H1 (cell line): ENCODE measurements at places on chromosomes 1 and 21. TPM values are rescaled to one million over a fixed set of nuclear protein-coding genes. Genes with fewer than 3 reads are reported as not detected.

GRCh38 chr1:198480876-198481275 lies 59.6 kb downstream of the ATP6V1G3 start:
- no peak for DNase-seq

DNA sequence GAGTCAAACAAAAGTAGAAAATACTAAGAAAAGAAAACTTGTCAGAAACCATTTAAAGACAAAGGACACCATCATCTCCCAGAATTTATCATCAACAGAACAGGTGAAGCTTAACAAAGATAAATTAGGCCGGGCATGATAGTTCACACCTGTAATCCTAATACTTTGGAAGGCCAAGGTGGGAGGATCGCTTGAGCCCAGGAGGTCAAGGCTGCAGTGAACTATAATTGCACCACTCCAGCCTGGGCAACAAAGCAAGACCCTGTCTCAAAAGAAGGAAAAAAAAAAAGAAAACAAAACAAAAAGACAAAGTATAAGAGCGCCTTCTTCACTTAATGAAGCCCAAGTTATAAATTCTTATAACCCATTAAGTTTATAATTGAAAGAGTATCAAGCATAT lies 25.6 kb downstream of the RERE start:
- no peak for DNase-seq

DNA sequence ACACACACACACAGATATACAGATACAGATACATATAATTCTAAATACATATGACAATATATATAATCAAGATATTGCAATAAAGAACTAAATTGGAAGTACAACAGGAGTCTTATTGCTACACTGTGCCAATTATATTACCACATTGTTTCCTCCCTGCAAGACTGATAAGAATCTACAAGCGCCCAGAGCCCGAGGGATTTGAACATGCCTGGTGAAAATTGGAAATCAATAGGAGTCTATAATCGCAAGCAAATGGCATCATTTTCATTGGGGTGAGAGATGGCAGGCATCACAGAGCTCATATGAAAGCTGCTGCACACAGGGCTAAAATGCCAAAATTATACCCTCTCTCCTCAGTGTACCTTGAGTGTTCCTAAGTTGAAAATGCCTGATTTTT lies 152.9 kb upstream of the PTBP2 start:
- no peak for DNase-seq

- no peak for DNase-seq
Observed at GRCh38 chr1:9439074-9439761, 100.0 kb upstream of the SLC25A33 start.

DNA sequence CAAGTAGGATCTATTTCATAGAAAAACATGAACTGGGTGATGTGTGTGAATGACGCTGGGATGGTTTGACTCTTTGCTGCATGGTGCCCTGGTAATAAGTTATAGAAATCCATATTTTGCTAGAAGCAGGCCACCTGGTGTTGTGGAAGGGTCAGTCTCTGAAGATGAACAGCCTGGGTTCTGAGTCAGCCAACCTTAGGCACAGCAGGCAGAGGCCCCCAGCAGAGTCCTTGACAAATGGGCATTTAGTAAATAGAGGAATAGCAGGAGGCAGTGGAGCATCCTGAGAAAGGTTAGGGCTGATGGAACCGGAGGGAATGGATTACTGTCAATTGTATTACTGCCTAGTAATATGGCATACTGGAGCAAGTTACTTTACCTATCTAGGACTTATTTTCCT lies 20.9 kb downstream of the FGGY start:
- no peak for DNase-seq

GRCh38 chr1:195866781-195867222 lies 741.4 kb downstream of the KCNT2 start:
- DNase-seq: no peak

DNA sequence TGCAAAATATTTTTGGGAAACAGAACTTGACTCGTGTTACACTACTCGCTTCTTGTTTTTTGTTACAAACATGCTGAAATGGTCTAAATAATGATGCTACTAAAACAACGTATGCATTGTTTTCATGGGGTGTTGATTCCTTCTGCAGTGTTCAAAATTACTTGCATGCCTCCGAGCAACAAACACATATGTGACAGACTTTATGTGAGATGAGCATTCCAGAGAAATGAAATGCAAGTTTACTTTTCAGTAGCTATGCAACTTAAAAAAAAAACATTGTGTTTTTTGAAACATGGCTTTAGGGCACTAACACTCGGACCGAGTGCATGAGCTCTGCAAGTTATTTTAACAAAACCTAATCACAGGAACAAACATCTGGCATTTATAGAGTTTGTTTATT lies 84.8 kb downstream of the CAMTA1 start:
- DNase-seq: no peak

- DNase-seq: no peak
Observed at GRCh38 chr1:50880373-50880772, 79.7 kb downstream of the FAF1 start.

Gene THEM5
- total RNA-seq: not detected in 2 replicates
